Dorsolateral prefrontal cortex (tissue), 122 donors: ENCODE measurements at places on chromosomes 11 and 22. TPM values are rescaled to one million over a fixed set of nuclear protein-coding genes. Genes with fewer than 3 reads are reported as not detected.

BTBD18 gene
- not detected for total RNA-seq

NCAM1 gene
- 608 TPM for total RNA-seq

TEAD1 gene
- 41.9 TPM for total RNA-seq

MRGPRF gene
- 3.0 TPM for total RNA-seq

TRIM49 gene
- not detected for total RNA-seq

GUCY1A2 gene
- 50.0 TPM for total RNA-seq
